ENCODE measurements at places on chromosomes 1 and 21.

DNA sequence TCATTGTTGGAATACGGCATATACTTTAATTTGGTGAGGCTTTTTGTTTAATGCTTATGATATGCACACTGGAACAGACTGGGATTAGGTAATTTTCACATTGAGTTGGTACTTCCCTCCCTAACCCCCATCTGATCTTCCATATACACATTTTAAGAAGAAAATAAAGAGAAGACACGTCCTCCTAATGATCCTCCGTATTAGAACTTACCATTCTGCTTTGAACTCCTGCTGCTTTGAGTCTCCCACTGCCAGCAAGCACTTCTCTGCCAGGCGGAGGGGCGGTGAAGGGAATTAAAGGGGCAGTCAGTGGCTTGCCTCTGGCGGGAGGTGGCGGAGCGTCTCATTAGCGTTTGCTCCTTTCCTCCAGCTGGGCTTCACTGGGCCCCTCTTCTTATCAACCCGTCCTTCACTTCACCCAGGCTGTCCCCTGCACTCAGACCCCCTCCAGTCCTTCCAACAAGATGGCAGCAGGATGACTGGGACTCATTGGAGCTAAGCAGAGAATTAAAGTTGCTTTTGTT, 433.4 kb downstream of the KIF26B start:
- no peak for DNase-seq

DNA sequence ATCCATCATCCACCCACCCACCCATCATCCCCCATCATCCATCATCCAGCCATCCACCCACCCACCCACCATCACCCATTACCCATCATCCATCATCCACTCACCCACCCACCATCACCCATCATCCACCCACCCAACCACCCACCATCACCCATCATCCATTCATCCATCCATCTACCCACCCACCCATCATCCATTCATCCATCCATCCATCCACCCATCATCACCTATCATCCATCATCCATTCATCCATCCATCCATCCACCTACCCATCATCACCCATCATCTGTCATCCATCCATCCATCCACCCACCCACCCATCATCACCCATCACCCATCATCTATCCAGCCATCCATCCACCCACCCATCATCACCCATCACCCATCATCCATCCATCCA, 81.5 kb downstream of the ADARB1 start:
- no peak for DNase-seq

- no peak for DNase-seq
These were observed 145.8 kb downstream of the PATJ start for GRCh38 chr1:61887931-61888564.

- DNase-seq, result no peak
These were observed 1.4 kb upstream of the DENND2C start for GRCh38 chr1:114671011-114671938.

DNA sequence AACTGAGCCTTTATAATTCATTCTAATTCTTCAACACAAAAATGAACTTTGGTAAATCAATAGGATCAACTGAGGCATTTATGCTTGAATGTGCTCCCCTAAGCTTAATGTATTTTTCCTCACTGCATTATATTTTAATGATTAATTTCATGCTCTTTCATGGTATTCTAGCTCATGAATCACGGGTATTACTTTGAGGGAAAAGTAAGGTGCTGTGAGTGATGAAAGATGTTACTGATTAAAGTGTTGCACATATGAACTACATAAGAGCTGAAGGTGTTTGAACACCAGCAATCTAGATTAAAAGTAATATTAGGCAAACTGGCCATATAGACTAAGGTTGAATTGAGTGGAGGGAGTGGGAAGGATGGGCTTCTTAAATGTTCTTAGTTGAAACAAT, 1.9 kb downstream of the DPYD start:
- DNase-seq, result no peak

DNA sequence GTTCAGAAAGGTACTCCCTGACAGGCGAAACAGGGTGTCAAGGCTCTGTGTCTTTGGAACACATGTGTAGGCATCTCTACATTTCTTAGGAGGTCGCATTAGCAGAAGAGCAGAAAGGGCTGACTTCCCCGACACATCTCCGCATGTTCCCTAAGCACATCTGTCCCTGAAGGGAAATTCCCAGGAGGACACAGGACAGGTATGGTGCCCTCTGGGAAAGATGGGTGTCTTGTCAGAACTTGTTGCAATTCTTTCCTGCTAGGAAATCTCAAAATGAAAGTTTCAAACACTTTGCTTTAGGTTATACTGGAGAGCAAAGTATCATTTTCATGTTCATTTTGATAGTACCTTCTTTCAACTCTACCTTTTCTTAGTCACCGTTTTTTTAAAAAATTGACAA, 2.0 kb downstream of the DSCAM start:
- DNase-seq, result no peak

DNA sequence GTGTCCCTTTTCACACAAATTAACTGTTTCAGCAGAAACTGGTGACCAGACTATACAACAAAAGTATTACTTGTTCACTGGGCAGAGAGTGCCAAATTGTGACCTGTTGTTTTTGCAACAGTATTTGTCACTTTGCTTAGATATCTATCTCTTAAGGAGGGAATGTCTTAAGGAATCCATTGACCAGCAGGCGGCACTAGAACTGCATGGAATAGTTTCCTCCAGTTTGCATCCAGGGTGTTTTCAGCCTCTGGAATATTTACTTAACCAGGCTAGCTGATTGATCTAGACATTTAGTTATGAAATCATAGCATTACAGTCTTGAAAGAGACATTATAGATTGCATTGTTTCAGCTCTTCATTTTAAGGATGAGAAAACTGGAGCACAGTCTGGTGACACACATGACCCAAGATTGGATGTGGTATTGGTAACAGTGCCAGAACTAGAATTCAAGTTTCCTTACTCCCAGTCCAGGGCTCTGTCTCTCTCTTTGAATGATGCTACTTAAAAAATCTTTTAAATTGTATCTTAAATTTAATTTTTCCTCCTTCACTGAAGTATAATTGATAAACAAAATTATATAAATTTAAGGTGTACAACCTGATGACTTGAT, 16.9 kb downstream of the RPTN start:
- DNase-seq, result no peak

GRCh38 chr1:21331752-21332478, 41.7 kb upstream of the ECE1 start:
- no peak for DNase-seq

- DNase-seq, result no peak
These were observed 1.9 kb downstream of the SLC39A1 start for GRCh38 chr1:153961421-153961820.

DNA sequence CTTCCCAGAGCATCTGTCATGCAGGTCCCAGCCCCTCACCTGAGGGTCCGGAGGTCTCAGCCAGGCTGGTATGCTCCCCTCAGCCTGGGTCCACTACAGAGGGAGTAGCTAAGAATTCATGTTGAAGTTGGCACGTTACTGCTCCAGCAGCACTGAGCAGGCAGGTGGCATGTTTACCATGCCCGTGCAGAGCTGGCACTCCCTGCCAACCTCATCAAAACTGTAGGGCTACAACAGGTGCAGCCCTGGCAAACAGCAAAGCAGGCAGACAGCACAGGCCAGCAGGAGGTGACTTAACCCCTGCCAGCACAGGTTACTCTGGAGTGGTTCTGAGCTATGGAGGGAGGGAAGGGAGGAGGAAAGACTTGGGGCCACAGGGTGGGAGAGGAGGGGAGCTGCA, 46.4 kb downstream of the NUAK2 start:
- no peak for DNase-seq

- DNase-seq, result no peak
These were observed 197.6 kb downstream of the SIPA1L2 start for GRCh38 chr1:232432313-232432712.

- DNase-seq, result no peak
These were observed 20.6 kb upstream of the KLHDC8A start for GRCh38 chr1:205377355-205377754.

DNA sequence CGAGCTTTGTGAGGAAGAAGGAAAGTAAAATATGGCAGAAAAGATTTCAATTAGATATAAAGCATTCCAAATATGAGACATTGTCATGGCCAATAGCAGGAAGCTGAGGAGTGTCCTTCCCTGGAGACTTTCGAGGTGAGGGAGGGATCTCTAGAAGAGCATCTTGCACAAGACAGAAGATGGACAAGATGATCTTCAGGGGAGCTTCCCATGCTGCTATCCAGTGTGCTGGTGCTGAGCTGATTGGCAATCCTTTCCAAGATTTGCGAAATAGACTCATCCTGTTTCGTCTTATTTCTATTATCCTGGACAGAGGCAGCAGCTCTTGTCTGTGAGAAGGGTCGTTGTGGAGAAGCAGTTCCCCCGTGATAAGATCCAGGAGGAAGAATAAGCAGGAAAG, 342.0 kb upstream of the CAMK1G start:
- DNase-seq, result no peak

- DNase-seq, result no peak
These were observed 759 bp downstream of the SMYD3 start for GRCh38 chr1:246506367-246506673.

GRCh38 chr1:215345766-215346165, 221.3 kb upstream of the KCTD3 start:
- DNase-seq, result no peak

DNA sequence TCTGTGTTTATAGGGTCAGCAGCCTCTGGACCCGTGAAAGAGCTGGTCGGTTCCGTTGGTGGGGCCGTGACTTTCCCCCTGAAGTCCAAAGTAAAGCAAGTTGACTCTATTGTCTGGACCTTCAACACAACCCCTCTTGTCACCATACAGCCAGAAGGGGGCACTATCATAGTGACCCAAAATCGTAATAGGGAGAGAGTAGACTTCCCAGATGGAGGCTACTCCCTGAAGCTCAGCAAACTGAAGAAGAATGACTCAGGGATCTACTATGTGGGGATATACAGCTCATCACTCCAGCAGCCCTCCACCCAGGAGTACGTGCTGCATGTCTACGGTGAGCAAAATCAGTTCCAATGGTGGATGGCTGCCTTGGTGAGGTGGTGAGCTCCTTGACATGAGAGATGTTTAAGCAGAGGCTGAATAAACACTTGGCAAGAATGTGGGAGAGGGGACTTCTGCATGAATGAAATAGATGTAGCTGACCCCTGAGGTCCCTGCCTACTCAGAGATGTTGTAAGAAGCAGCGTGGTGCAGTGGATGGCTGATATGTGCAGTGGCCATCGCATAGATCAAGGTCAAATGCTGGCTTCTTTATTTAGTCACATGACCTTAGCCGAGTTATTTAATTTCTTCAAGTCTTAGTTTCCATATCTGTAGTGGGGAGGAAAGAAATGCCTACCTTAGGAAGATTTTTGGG, 9.3 kb downstream of the SLAMF7 start:
- DNase-seq, result no peak

- DNase-seq, result no peak
These were observed 40.7 kb upstream of the VASH2 start for GRCh38 chr1:212909652-212910063.

- no peak for DNase-seq
These were observed 23.5 kb downstream of the CNN3 start for GRCh38 chr1:94903280-94904009.

DNA sequence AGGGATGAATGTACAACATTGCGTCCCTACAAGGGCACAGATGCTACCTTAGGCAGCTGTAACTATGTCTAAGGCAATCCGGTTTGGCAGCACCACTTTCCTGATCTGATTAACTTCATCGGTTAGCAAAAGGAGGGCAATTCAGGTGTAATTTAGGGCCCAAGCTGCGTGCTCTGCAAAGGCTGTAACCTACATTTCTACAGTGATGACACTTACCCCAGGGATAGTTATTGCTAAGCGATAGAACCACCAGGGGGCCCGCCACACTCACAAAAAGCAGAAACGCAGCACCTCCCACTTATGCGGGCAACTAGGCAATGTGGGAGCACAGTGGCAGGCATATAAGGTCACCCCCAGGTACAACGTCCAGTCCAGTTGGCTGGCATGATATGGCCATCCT, 113.5 kb downstream of the GDAP2 start:
- no peak for DNase-seq

- DNase-seq, result no peak
These were observed 127.2 kb upstream of the ATP1B1 start for GRCh38 chr1:168979276-168979675.

DNA sequence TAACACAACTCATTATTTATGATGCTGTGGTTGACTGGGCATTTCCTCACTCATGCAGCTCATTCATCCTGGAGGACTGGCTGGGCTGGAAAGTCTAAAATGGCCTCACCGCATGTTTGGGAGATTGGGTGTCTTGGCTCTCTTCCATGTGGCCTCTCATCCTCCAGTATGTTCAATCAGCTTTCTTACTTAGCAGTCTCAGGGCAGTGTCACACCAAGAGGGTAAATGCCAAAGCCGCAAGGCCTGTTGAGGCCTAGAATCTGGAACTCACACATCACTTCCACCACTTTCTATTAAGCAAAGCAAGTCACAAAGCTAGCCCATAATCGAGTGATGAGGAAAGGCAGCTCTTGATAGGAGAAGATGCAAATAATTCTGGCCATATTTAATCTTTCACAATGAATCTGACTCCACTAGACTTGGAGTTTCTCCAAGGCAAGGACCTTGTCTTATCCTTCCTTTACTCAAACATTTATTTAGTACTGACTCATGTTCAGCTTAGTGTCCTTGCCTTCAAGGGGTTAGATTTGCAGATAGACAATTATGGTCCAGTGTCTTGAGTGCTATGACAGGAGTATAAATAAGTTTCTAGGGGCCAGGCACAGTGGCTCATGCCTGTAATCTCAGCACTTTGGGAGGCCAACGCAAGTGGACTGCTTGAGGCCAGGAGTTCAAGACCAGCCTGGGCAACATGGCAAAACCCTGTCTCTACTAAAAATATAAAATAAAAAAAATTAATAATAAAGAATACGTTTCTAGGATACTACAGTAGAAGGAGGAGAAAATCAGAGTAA, 45.1 kb downstream of the TMEM53 start:
- DNase-seq, result no peak

DNA sequence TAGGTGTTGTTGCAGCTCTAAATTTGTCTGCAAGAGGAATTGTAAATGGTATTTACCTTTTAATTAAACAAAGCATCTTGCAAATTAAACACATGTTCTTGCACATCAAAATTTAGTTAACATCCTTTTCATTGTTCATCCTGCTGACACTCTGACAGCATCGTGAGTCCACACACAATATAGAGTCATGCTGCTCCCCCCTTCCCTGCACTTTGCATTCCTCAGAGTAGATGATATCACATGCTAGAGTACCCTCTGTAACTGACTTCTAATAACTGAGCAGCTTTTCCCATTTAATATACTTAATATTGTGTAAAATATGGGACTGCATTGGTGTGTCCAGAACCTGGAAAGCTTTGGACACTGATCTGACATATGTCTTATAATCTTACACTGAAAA, 138.8 kb upstream of the DPYD start:
- no peak for DNase-seq

- no peak for DNase-seq
These were observed 41.3 kb downstream of the TRPM2 start for GRCh38 chr21:44394733-44395132.

GRCh38 chr21:34190576-34191321, 117.4 kb downstream of the MRPS6 start:
- DNase-seq, result no peak

Data from stimulated activated CD8-positive, alpha-beta memory T cell treated with anti-CD3 and anti-CD28 coated beads, Interleukin-15, amount 100 ng/mL, for 48 hours (primary cell).